Endodermal cell (in vitro differentiated cells): ENCODE measurements at places on chromosomes 4 and X. TPM values are rescaled to one million over a fixed set of nuclear protein-coding genes. Genes with fewer than 3 reads are reported as not detected.

GRCh38 chr4:135240796-135241195 is 1039.2 kb upstream of the PABPC4L start:
- H3K4me1 ChIP-seq, result no peaks in the 10 kb centered on the region
- DNase-seq, result no peak
- no peak overlapping the region for H3K27ac ChIP-seq
- H3K4me3 ChIP-seq, result no peak overlapping the region
- no peaks in the 10 kb centered on the region for H3K36me3 ChIP-seq
- H3K27me3 ChIP-seq, result no peaks in the 10 kb centered on the region

The OCRL gene
- total RNA-seq, result 25.8 and 27.0 TPM in 2 replicates

DNA sequence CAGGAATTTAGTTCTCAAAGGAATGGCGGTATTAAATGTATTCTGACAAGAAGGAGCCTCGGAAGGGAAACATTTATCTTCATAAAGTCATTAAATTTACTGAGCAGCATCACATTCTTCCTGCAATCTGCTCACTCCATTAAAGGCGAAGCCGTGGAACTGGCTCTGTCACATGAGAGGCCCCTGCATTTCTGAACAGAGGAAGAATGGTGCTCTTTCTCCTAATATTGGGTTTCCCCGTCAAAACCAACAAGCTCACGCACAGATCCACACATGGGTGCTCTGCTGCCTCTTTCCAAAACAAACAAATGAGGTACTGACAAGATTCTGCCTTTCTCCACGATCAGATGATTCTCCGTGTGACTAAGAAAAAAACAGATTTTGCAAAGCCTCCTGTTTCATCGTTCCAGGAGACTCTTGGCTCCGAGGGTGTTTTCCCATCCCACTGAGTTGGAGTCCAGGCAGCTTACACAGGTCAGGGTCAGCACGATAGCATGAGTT is 191.2 kb downstream of the IDS start:
- H3K4me3 ChIP-seq, result no peak overlapping the region
- no peak overlapping the region for H3K27ac ChIP-seq
- DNase-seq, result no peak
- no peaks in the 10 kb centered on the region for H3K27me3 ChIP-seq

The NR3C2 gene
- total RNA-seq, result 0.44 and 0.77 TPM in 2 replicates

The PDE5A gene
- total RNA-seq, result 29.4 and 36.3 TPM in 2 replicates

DNA sequence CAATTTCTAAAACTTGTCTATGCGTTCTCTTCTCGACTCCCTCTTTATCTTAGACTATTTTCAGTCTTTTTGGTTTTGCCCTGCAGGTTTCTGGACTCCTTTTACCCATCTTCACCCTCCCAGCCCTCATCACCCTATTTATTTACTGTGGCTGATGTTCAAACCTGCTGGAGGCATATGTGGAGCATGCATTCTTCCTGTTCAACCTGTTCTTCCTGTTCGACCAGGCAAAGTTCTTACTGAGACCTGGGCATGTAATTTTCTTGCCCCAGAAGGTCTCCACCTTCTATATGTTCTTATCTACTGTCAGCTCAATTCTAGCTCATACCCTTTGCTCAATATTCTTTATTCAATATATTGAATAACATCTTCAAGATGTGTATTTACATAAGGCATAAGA is 69.4 kb upstream of the AGA start:
- DNase-seq, result no peak
- H3K4me3 ChIP-seq, result no peak overlapping the region
- no peak overlapping the region for H3K27ac ChIP-seq
- H3K27me3 ChIP-seq, result no peaks in the 10 kb centered on the region
- no peaks in the 10 kb centered on the region for H3K4me1 ChIP-seq

GRCh38 chr4:184768296-184768695 is 34.4 kb upstream of the CENPU start:
- no peaks in the 10 kb centered on the region for H3K27me3 ChIP-seq
- DNase-seq, result no peak
- H3K36me3 ChIP-seq, result peaks cover 67% of the 10 kb centered on the region
- no peak overlapping the region for H3K27ac ChIP-seq
- H3K4me1 ChIP-seq, result no peaks in the 10 kb centered on the region

DNA sequence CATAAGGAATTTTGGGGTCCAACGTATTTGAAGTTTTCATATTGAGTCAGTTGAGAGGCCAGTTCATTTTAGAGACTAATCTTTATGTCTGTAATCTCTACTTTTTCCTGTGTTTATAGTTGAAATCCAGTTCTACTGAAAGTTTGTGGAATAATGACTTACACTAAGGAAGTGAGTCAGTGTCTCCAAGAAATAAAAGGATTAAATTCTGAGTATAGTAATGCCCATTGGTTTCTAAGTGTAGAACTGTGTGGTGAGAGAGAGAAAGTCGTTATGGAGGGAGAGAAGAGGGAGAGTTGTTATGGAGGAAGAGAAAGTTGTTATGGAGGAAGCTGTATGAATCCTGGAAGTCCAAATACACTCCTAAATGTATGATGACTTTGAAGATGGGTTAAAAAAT is 264.6 kb upstream of the HAND2 start:
- no peak overlapping the region for H3K27ac ChIP-seq
- H3K27me3 ChIP-seq, result no peaks in the 10 kb centered on the region
- no peaks in the 10 kb centered on the region for H3K36me3 ChIP-seq
- H3K4me3 ChIP-seq, result no peak overlapping the region

GRCh38 chr4:113212613-113213012 is 163.2 kb downstream of the ANK2 start:
- peaks cover 8% of the 10 kb centered on the region for H3K36me3 ChIP-seq
- H3K27ac ChIP-seq, result no peak overlapping the region
- DNase-seq, result no peak
- no peaks in the 10 kb centered on the region for H3K27me3 ChIP-seq
- H3K4me1 ChIP-seq, result peaks cover 11% of the 10 kb centered on the region

The POF1B gene
- total RNA-seq, result not detected in 3 replicates

DNA sequence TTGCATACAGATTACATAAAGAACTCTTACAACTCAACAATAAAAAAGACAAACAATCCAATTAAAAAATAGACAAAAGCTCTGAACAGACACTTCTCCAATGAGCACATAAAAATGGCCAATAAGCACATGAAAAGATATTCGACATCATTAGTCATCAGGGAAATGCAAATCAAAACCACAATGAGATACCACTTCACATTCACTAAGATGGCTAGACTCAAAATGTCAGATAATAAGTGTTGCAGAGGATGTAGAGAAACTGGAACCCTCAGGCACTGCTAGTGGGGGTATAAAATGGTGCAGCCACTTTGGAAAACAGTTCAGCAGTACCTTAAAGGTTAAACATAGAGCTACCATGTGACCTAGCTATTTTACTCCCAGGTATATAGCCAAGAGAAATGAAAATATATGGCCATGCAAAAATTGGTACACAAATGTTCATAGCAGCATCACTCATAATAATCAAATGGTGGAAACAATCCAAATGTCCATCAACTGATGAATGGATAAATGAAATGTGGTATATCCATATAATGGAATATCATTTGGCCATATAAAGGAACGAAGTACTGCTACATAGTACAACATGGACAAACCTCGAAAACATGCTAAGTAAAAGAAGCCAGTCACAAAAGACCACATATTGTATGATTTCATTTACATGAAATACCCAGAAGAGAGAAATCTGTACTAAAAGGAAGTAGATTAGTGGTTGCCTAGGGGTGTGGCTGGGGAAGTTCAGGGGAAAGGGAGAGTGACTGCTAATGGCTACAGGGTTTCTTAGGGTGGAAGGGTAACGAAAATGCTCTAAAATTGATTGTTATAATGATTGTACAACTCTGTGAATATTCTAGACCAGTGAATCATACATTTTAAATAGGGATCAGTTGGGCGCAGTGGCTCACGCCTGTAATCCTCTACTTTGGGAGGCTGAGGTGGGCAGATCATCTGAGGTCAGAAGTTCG is 29.4 kb downstream of the SASH3 start:
- H3K4me3 ChIP-seq, result no peak overlapping the region
- no peak overlapping the region for H3K27ac ChIP-seq
- DNase-seq, result no peak
- no peaks in the 10 kb centered on the region for H3K4me1 ChIP-seq
- H3K27me3 ChIP-seq, result no peaks in the 10 kb centered on the region

DNA sequence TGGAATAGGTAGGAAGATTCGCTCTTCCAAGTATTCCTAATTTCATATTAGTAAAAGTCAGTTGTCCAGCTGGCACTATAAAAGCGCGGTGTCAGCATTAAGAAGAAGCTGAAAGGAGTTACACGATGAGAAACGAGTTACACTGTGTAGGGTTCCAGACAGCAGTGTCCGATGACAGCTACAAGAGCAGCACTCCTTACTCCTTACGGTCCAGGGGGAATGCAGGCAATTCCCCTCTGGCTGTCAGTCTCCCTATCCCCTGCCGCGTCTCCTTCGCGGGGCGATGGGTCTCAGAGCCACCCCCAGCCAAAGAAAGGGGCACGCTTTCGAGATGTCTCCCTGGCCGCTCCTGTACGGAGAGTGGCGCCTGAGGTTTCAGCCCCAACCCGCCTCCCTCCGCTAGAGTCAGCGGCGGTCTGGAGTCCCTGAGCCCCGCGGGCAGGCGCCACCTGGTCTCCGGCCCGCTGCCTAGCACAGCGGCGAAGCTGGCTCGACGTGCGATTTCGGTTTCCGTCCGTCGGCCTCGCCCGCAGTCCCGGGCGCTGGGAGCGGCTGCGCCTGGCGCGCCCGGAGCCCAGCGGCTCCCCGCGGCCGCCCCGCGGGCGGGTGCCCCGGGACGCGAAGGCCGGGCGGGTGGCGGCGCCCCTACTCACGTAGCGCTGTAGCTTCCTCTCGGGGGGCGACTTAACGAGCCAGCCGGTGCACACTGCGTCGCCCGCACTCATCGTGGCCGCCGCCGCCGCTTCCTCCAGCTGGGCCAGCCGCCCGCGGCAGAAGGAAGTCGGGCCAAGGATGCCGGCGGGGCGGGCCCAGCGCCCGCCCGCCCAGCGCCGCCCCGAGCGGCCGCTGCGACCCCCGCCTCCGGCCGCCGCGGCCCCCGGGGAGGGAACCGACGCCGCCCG is at the start of gene GAB3:
TSS of gene GAB3 (minus strand) at position 777 of the 902 bp plus-strand sequence. CDS start at position 725, 52 bp downstream.
- peaks cover 47% of the 10 kb centered on the region for H3K27me3 ChIP-seq
- H3K4me3 ChIP-seq, result peak within 1 kb of the TSS; percentile 40
- DNase-seq, result peak; percentile 71
- H3K4me1 ChIP-seq, result no peaks in the 10 kb centered on the region
- no peak within 1 kb of the TSS for H3K27ac ChIP-seq

DNA sequence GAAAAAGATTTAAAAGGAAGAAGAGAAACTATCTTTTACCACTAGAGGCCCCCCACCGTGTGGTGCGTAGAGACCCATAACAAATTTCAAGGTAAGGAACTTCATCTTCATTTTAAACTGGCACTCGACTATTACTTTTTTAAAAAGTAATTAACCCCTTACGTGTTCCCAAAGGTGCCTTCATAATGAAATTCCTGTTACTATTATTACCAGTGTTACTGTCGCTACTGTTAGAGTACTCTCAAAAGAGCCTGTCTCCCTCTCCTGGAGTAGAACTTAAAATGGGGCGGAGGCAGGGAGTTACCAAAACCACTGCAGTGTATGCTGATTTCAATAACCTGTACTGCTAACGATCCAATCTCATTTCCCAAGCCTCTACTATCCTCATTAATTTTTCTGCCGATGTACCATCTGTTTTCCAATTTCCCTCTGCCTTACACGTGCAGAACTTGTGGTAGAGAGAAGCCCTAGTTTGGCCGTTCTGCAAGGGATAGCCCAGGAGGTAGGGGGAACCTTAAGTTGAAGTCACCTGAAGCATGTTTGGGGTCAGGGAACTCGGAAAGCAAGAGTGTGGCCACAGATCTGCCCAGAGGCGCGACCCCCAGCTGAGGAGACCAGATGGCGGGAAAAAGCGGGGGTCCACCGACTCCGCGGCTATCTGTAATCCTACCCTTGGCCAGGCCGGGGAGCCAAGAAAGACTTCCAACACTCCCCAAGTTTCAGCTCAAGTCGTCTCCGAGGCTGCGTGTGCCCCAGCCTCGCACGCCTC is 720 bp upstream of the STK26 start:
- H3K36me3 ChIP-seq, result no peaks in the 10 kb centered on the region
- H3K4me3 ChIP-seq, result peak overlapping the region; percentile 91
- H3K4me1 ChIP-seq, result no peaks in the 10 kb centered on the region

GRCh38 chr4:137519406-137519805 is 12.9 kb downstream of the PCDH18 start:
- H3K27me3 ChIP-seq, result no peaks in the 10 kb centered on the region
- no peak for DNase-seq
- H3K4me1 ChIP-seq, result no peaks in the 10 kb centered on the region
- no peak overlapping the region for H3K4me3 ChIP-seq
